NCI-H345 (cell line): ENCODE measurements at places on chromosomes 11 and 22.

DNA sequence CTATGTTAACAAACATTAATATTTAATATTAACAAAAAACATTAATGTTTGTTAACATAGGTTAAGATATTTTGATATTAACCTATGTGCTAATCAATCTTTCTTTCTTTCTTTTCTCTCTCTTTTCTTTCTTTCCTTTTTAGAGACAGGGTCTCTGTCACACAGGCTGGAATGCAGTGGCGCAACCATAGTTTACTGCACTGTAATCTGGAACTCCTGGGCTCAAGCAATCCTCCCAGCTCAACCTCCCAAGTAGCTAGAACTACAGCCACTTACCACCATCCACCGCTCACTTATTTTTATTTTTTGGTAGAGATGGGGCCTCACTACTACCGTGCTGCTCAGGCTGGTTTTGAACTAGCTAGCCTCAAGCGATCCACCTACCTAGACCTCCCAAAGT lies 13.2 kb downstream of the SIK3 start:
- no peak for DNase-seq

DNA sequence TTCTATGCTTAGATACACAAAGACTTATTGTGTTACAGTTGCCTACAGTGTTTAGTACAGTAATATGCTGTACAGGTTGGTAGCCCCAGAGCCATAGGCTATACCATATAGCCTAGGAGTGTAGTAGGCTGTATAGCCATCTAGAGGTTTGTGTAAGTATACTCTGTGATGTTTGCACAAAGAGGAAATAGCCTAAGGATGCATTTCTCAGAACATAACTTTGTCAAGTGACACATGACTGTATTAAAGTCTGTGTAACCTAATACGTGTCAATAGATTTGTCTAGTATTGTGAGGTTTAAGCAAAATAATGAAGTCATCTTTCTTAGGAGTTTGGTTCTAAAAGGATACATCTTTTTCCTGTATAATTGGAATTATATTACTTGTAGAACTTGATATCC lies 5.5 kb downstream of the ZC3H12C start:
- no peak for DNase-seq

- no peak for DNase-seq
Observed at GRCh38 chr22:24601217-24602104, 1.5 kb upstream of the GGT1 start.

GRCh38 chr11:128686021-128686741 lies 7.7 kb upstream of the FLI1 start:
- DNase-seq: no peak

DNA sequence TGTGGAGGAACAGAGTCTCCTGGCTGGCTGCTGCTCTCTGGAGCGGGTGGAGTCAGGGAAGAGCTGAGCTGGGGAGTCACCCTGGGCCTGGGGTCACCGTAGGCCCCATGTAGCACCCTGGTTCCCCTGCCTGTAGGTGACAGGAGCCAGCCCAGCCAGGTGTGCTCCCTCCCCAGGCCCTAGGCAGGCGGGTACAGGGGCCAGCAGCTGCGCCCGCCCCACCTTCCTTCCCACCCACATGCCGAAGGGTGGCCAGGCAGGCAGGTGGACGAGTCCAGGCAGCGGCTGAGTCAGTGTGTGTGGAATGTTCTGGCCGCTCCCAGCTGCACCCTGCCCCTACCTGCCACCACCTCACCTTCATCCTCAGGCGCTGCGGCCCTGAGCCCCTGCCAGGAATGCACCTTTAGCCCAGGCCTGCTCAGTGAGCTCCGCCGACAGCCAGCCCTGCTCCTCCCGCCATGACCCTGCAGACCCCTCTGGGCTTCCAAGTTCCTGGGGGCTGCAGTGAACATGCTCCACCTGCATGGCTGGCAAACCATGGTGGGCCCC lies 654 bp upstream of the SYT8 start:
- DNase-seq: no peak

GRCh38 chr22:38657045-38657909 lies 839 bp downstream of the CBY1 start:
- no peak for DNase-seq

- no peak for DNase-seq
Observed at GRCh38 chr11:61976813-61977475, 9.5 kb upstream of the FTH1 start.

- DNase-seq: no peak
Observed at GRCh38 chr22:19966908-19967750, 25.5 kb upstream of the TXNRD2 start.

- no peak for DNase-seq
Observed at GRCh38 chr11:107957109-107957588, 28.9 kb downstream of the RAB39A start.

DNA sequence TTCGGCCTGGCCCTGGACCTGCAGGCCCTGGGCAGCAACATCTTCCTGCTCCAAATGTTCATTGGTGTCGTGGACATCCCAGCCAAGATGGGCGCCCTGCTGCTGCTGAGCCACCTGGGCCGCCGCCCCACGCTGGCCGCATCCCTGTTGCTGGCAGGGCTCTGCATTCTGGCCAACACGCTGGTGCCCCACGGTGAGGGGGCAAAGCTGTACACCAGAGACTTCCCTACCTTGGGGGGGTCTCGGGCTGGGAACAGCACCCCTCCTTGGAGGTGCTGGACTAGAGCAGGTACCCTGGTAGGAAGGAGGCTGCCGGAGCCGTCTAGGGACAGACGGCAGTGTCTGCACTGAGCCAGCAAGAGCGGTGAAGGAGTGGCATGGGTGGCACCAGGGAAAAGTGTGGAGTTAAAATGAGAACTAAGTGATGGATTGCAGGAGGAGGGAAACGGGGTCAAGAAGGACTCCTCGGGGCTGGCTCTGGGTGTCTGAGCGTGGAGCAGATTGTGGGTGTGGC lies 8.7 kb downstream of the SLC22A12 start:
- no peak for DNase-seq

- no peak for DNase-seq
Observed at GRCh38 chr11:120023120-120023519, 114.8 kb downstream of the TRIM29 start.

DNA sequence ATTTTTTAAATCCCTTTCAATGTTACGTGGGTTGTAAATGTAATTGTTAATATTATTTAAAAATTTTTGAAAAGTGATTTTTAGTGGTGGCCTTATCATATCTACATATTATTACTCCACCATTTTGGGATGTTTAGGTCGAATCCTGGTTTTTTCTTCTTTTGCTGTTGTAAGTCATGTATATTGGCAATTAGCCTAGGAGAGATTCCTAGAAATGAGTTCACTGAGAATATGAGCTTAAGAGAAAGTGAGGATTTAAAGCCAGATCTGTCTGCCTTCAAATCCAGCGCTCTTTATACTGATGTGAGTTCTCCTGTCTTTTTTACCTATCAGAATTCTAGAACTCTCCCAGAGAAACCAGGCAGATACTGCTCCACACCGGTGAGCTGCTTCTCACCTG lies 56.1 kb downstream of the PTPRJ start:
- no peak for DNase-seq

GRCh38 chr22:28783786-28784671 lies 11.5 kb downstream of the CCDC117 start:
- DNase-seq: no peak

- DNase-seq: no peak
Observed at GRCh38 chr11:19959210-19959609, 201.1 kb downstream of the DBX1 start.

- no peak for DNase-seq
Observed at GRCh38 chr11:61887839-61888494, 3.4 kb downstream of the FADS3 start.

- DNase-seq: no peak
Observed at GRCh38 chr11:74592063-74592440, 330 bp upstream of the POLD3 start.

DNA sequence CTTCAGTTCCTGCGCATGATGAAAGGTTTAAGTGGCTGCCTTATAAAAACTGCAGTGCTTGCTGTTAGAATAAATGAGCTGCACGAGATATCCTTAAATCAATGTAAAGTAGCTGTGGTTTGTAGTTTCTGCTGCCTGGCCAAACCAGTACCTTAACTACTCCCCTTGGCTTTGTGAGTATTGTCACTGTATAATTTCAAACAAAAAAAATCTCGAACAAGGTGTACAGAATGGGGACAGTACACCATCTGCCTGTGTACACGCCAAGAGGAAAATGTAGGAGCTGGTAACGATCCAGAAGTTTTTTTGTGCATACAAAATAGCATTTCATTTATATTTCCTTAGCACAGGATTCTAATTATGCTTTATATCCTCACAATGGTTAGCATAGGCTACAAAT lies 20.6 kb upstream of the NDUFC2 start:
- peak; percentile 80 for DNase-seq

- no peak for DNase-seq
Observed at GRCh38 chr11:118820412-118821357, 29.7 kb upstream of the DDX6 start.

DNA sequence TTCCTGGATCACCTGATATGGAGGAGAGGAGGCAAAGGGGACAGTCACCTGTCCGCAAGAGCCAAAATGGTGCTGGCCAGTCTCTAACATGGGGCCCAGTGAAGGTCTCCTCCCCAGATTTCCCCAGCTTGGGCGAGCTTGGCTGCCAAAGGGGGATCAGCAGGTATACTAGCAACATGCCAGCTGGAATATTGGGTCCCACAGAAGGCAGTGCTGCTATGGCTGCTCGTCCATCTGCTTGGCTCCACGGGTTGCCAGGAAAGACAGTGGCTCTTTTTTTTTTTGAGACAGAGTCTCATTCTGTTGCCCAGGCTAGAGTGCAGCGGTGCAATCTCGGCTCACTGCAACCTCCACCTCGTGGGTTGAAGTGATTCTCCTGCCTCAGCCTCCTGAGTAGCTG lies 12.7 kb upstream of the KAT5 start:
- DNase-seq: no peak

DNA sequence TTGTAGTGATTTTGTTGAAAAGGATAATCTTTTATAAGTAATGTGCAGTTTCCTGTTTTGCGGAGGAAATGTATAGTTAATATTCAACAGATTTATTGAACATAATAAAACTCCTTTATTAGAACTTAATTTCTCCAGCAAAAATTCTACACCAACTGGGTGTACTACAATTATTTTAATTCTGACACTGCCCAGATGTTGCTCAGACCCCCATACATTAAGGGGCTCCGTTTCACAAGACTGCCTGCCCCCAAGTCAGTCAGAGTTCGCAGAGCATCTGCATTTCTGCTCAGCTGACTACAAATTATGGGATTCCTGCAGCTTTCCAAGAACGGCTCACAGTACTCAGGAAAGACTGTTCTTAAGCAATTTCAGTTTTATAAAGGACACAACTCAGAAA lies 6.2 kb downstream of the CEP57 start:
- DNase-seq: no peak

DNA sequence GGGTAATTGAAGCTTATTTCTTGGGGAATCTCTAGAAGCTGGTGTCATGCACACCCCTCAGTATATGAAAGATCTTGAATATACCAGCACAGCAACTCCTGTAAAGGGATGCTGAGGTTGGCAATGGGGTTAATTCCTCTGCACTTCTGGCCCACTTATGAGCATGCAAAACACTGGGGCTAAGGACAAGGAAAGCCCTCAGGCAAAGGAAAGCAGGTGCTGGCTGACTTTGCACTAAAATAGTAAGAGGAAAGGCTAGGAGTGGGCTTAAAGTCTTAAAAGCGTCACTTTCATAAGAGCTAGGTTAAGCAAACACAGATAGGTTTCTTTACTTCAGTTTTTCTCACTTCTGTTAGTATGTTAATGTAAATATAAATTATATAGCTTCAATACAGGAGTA lies 572.6 kb upstream of the LUZP2 start:
- no peak for DNase-seq

GRCh38 chr22:33393432-33393831 lies 335.3 kb upstream of the SYN3 start:
- no peak for DNase-seq
